Caco-2 (cell line): ENCODE measurements at places on chromosomes 1 and 21.

GRCh38 chr1:182050481-182051448 lies 10.7 kb downstream of the ZNF648 start:
- no peak for DNase-seq

GRCh38 chr1:12424087-12424529 lies 193.9 kb downstream of the DHRS3 start:
- no peak for DNase-seq

GRCh38 chr1:246537887-246538286 lies 28.2 kb downstream of the TFB2M start:
- DNase-seq: no peak

DNA sequence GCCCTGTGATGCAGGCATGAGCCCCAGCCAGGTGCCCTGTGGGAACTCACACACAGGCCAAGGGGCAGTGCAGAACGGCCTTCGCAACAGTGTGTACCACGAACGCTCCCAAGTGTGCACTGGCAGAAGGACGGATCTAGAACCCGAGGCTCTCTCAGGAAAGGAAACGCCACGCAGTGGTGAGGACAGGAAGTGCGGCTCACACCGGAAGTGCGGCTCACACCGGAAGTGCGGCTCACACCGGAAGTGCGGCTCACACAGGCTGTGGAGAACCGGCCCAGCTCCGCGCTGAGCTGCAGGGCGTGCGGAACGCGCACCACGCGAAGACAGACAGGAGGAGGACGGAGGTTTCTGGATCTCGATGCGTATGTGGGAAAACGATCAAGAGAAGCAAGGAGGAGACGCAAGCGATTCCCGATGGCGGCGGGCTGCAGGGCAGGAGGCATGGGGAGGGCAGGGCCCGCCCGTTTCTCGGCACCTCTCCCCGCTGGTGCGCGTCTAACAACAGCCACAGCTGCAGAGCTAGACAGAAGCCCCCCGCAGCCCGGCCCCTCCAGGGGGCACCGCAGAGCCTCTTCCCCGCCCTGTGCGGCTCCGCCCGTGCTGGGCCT lies 35.9 kb upstream of the TMEM52 start:
- DNase-seq: no peak

DNA sequence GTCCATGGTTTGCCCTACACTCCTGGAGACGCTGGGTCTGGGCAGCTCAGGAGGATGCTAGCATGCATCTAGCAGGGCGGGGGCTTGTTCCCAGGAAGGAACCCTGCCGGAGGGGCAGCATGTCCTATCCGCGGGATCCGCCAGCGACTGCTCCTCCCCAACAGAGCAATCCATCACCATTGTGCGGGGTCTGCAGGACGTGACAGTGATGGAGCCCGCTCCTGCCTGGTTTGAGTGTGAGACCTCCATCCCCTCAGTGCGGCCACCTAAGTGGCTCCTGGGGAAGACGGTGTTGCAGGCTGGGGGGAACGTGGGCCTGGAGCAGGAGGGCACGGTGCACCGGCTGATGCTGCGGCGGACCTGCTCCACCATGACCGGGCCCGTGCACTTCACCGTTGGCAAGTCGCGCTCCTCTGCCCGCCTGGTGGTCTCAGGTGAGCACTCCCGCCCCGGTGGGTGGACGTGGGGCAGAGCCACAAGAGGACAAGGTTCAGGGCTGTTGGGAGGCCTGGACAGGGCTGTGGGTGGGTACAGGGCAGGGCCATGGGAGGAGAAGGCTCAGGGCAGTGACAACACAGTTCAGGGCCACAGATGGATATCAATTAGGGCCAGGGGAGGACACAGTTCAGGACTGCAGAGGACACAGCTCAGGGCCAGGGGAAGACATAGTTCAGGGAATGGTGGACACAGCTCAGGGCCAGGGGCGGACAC lies 71.3 kb downstream of the OBSCN start:
- DNase-seq: no peak

- DNase-seq: no peak
Observed at GRCh38 chr1:175000697-175001187, 995 bp downstream of the CACYBP start.

DNA sequence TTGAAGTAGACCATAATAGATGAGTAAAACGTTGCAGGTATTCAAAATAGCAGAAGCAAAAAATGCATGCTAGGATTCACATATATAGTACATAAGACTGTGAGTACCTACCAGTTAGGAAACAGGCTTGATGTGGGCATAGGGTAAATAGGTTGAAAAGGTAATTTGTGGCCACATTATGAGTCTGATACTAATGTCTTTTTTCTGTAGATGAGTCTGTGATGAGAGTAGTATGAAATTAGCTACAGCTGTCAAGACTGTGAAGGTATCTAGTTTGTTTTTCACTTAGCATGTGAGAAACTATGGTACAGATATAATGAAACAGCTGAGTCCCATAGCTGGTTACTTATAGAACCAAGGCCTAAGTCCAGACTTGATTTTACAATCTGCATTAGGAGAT lies 12.4 kb upstream of the SPATA1 start:
- no peak for DNase-seq

DNA sequence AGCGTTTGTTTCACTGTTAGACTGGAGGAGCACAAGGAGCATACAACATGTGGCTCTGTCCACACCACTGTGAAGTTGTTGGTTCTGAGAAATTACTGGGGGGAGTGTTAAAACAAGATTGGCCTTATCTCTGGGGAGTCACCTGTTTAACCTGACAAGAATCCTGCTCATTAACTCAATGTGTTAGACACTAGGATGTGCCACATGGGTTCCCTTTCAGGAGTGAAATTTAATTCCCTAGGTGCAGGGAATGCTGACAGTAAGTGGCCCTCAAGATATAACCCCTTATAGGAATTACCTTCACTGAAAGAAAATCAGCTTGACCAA lies 45.8 kb upstream of the WNT2B start:
- no peak for DNase-seq

GRCh38 chr1:215581896-215582295 lies 14.8 kb downstream of the KCTD3 start:
- DNase-seq: no peak

GRCh38 chr1:178483251-178483957 lies 13.4 kb downstream of the CLEC20A start:
- no peak for DNase-seq

GRCh38 chr1:3899754-3900149 lies 320 bp downstream of the C1orf174 start:
- DNase-seq: peak; percentile 50

DNA sequence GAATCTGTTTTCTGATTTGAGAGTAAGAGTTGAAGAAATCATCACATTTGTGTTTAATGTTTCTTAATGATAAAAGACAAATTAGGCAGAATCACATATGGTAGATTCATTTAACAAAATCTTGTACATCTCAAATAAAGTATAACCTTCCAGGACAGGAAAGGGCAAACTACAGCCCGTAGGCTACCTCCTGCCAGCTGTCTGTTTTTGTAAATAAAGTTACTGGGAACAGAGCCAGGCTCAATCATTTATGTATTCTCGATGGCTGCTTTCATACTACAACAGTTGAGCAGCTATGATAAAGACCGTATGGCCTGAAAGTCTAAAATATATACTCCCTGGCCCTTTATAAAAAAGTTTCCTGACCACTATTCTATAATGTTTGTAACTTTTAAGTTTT lies 204.1 kb downstream of the COL24A1 start:
- no peak for DNase-seq

- DNase-seq: no peak
Observed at GRCh38 chr1:101130673-101131072, 105.1 kb upstream of the DPH5 start.

- DNase-seq: no peak
Observed at GRCh38 chr21:36257657-36258056, 62.3 kb upstream of the MORC3 start.

DNA sequence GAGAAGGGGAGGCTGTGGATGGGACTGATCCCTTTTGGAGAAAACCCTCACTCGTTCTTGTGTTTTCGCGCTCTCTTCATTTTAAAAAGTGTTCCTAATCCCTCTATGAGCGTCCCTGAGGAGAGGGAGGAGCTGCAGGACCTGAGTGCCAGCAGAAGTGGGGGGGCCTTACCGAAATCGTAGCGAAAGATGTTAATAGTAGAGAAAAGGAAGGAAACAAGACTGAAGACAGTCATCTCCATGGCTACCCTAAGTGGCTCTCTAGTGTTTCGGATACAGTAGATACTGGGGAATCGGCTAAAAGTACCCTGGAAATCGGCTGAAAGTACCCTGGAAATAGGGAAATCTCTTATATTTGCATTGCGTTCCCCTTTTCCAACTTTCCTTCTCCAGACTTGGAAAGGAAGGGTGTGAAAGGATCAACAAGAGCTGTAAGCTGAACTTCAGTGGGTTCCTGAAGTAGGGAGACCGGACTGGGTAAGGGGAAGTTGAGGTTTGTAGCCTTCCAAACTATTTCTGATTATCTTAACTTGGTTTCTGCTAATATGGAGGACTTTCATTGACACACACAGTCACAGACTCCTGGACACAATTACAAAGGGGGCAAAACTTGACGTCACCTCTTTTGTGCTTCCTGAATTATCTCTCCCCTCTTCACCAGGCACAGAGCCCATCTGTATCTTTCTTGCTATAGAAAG lies 486 bp upstream of the DSTYK start:
- no peak for DNase-seq

- no peak for DNase-seq
Observed at GRCh38 chr1:159828581-159829272, 2.1 kb downstream of the SLAMF8 start.

DNA sequence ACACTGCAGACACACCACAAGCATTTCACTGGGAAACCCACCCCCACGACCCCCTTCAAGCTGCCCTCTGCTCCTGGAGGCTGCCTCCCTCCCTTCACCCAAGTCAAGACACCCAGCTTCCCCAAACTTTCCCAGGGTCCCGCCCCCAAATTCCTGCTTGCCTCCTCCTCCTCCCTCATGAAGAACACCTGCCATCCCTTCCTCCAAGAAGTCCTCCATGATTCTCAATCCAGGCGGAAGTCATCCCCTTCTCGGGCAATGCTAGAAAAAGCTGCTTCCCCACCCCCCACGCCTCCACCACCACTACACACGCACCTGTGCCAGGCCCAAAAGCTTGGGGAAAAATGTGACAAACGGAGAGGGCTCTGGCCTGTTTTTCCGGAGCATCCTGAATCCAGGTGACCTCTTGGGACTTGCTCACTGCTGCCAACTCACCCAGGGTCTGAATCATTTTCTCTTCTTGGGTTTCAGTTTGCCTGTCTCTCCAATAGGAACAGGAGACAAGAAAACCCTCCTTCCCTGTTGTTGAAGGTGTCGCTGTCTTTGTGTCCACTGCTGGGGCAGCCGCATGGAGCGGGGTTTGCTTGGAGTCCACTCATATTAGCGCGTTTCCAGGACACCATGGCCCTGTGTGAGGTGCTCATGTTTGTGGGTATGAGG lies 101.0 kb upstream of the CASZ1 start:
- no peak for DNase-seq
